ENCODE measurements at places on chromosomes 2 and 18.
A peak's percentile ranks its signal among the peaks of the same experiment; 100 is the strongest.

DNA sequence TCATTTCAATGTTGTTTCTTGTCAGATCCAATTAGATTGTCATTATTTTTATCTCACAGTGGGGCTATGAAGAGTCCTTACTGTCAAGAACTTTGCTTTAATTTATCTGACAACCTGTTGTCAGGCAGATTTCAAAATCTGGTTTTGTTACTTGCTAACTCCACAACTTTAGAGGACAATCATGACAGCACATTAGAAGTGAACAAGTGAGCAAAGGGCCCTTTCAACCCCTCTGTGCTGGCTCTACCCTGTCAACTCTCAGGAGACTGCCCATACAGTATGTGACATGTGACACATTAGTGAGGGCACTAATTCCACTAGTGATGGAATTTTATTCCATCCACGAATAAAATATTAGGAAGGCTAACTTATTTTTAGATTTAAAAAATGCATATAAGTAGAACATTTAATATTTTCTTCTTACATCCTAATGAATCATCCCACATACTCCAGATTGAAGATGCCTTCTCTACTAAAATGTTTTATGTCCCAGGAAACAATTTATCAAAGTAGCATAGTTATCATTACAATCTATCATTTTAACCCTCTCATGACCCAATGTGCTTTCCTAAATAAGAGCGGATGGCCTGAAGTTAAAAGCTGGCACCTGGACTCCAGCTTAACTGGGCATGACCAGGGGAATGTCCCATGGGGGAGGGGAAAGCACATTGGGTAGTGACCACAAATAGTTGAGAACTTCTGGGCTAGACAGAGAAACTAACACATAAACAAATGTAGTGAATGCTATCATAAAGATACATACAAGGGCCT, 97.6 kb upstream of the PPP1CB start:
- DNase-seq, result no peak

DNA sequence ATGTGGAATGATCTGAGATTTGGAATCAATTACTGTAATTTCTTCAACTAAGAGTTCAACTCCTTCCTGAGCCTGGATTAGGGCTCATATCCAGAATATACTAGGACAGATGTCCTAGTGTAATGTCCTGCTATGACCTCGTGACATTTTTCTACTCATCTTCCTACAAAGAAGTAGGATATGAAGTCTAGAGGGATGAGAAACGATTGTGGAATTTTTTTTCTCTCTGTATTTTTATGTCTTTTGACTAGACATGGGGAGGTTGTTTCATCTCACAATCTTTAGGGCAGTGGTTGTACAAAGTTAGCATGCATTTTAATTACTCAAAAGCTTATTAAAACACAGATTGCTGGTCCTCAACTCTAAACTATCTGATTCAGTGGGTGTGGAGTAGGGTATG, 203.0 kb downstream of the PARD3B start:
- no peak for DNase-seq

DNA sequence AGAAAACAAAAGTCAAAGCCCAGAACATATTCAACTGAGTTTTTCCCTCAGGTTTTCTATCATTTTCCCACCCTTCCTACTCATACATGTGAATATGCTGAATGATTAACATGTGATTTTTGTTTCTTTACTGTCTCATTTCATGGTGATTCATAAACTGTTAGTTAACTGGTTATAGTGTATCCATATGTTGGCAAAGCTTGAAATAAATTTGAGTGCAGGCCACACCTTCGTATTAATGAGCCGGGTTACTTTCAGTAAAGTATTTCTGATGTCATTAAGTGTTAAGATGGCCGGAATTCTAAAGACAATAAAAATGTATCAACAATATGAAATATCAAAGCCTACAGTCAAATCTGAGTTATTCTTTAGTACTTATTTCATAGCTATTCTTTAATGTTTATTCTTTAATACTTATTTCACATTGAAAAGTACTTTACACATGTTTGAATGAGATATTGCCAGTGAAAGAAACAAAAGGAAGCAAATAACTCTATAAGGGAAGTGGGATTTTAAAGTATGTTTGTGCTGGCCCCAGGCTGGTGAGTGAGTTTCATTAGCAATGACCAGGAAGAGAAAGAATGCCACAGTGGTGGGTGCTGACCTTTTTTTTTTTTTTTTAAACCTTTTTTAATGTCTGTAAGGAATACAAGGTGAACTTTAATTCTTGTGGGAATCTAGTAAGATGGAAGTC, 178.6 kb downstream of the NEDD4L start:
- DNase-seq, result no peak

DNA sequence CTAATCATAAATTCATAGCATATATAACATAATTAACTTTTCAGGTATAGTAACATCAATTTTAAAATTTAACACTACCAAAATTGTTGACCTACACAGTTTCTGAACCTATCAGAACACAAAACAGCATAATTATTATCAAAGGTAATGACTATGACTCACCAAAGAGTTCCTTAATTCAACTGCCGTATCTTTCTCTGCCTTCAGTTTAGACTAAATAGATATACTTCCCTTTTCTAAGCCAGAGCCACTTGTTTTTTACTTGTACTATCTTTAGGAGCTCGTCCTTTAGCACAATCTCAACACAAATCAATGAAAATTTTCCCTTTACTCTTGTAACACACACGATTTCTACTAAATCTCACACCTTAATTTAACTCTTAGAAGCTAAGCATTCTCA, 54.4 kb downstream of the CCDC88A start:
- no peak for DNase-seq

GRCh38 chr2:224085811-224086210, 46.7 kb upstream of the SERPINE2 start:
- no peak for DNase-seq

DNA sequence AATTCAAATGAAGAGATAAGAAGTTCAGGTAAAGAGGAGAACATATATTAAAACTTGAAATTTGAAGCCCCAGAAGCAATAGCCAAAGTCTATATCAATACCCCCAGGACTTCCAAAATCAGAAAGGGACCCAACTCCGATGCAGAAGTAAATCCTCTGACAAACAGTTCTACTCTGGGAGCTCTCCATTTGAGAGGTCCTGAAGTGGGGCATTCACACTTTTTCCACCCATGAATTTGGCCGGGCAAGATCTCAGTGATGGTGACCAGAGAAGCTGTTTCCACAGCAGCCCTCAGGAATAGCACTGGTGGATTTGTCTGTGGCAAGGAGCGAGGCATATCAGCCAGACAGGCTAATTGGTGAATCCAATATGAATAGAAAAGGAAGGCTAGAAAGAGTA, 313.6 kb upstream of the MC4R start:
- no peak for DNase-seq

DNA sequence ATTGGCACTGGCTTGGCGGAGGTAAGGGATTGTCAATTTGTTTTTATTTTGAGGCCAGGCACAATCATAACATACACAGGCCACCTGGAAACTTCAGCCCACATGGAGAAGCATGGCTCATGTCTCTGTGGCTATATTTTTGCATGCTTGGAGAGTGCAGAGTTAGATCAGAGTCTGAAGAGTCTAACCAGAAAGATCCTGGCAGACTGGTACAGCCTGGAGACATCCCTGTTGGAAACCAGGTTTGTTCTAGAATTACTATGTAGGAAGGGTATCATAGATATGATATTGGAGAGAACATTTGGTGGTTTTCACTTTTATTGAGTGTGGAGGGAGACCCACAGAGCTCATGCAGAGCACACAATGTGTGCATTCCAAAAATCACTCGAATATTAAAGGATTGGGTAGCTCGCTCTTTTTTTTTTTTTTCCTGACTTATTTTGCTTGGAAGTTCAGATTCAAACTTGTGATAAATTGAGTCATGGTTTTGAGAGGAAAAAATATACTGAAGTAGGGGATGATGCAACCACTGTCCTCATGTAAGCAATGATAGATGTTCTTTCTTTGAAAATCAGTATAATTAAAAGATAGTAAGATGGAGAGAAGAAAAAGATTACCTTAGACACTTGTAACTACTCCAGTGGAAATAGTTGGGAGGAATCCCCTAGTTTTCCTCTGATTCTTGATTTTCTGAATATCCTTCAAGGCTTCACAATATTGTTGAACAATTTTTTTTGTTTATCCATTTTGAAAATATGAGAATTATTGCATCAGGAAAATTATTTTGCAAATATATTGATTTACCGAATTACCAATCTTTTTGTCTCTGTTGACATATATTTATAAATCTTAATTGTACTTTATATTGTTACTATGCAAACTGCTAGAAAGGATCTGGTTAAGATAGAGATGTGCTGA, 185.7 kb upstream of the ZEB2 start:
- peak; percentile 33 for DNase-seq

DNA sequence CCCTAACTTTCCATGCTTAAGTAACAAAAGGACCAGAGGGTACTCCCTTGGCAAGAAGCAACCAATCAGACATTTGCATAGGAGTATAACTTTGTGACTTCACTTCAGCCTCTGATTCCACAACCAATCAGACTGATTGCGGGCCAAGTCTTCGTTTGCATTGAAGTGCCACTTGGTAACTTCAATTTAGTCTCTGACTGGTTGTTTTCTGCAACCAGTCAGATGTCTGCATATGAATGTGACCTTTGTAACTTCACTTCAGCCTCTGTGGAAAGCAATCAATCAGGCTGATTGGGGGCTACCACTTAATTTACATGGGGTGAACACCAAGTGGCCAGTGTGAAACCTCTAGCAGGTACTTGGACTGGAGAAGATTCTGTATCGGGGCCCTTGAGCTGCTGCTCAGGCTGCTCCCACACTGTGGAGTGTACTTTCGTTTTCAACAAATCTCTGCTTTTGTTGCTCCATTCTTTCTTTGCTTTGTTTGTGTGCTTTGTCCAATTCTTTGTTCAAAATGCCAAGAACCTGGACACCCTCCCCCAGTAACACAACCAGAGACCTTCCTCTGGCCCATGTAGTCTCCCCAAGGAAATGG, 241.5 kb downstream of the ACKR3 start:
- no peak for DNase-seq

DNA sequence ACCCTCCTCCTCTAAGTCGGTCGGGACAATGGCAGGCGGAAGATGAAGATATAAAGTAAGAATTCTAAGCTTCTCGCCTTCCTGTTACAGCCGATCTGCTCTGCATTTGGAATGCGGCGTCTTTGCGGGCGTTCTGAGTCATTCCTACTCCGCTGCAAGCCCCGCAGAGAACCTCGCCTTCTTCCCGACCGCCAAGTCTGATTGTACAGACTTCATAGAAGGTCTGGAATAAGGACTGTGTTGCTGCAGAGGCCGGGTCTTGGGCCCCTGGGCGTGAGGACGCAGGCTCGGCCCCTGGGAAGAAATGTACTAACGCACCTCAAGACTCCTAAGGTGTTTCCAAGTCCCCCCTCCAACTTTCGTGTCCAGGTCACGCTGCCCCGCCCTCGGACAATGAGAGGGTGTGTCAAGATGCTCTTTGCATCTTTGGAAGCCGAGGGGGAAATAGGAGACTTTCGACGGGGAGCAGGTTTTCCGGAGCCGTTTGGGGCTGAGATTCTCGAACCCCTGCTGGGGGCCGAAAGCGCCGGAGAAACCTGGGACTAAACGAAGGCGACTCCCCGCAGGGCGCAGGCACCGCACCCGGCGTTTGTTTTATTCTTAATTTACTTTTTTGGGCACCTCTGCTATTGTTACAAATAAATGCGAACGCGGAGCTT, 12.7 kb upstream of the PAX3 start:
- DNase-seq, result no peak

DNA sequence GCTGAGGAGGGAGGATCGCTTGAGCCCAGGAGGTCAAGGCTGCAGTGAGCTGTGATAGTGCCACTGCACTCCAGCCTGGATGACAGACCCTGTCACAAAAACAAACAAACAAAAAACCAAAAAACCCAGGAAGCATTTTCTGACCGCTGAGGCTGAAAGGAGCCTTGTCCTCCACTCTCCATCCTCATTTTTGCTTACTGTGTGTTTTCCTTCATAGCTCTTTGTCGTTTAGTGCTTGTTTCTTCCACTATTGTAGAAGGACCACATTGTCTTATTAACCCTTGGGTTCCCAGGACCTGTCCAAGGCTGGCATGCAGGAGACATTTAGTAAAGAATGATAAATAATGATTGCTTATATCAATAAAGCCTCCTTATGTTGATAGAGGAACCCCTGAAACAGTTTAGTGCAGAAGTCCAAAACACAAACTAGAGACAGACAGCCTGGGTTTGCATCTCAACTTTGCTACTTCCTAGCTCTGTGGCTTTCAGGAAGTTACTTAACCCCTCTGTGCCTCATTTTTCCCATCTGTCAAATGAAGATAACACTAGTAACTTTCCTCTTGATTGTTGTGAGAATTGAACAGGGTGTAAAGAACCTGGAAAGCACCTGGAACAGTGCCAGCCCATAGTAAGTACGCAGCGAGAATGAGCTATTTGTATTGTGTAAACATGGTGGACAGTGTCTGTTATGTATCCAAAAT, 126.0 kb downstream of the LPIN1 start:
- no peak for DNase-seq

DNA sequence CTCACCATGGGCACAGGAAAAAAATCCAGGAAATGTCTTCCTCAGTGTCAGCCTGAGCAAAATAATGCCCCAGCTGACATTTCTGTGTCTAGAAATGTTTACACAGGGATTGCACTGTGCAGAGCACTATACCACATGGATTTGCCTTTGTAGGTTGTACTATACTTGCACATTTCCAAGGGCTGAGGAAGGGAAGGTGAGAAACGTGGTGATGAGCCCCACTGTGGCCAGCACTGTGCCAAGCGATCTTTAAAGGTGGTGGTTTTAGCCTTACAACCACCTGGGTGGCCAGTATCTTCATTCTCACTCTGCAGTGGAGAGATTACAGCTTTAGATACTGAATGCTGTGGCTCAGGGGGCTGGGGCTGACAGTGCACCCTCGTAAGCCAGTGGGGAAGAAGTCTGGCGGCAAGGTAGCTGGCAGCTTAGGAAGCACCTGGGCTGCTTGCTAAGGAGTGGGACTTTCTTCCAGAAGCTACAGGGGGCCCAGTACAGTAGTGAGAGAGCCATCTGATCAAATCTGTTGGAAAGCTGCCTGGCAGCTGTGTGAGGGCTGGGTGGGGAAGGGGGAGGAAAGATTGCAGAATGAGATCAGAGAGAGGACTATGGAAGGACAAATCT, 81.4 kb upstream of the MSH2 start:
- DNase-seq, result no peak

DNA sequence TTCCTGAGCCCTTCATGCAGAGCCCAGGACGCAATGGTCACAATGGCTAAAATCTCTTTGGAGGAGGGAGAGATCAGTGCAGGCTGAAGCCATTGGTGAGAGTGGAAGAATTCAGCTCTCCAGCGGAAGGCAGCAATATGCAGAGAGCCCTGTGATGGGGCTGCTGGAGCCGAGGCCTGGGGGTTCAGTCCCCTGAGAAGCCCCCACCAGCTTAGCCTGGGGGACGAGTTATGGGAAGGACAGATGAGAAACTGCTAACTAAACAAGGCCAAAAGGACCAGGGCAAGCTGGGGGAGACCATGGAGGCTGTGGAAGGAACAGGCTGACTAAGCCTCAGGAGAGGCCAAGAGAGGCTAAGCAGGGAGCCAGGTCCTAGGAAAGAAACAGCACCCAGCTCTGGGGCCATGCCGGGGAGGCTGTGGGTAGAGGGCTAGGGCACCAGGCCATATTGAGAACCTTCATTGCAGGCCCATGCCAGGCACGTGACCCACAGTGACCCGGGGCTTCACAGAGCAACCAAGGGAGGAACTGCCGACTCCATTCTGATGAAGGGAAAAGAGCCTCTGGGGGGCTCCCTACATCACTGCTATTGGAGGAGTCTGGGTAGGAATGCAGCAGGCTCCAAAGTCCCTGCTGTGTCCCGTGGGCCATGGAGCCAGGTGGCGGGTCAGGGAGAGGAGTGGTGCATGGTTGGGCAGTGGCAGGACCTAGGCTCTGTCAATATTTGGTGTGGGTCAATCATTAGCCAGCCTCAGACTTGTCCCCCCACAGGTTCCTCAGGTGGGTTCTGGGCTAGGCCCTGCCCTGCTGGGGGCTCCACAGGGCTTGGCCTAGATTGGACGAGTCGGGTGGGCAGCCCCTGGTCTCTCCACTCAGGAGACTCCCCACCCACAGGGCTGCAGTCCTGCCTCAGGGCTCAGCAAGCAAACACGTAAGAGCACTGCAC, 19.8 kb downstream of the PROC start:
- DNase-seq, result no peak
